CD4-positive, alpha-beta T cell treated with Interleukin-4 for 1 hour (primary cell): ENCODE measurements at places on chromosomes 6 and 20.

GRCh38 chr6:21067521-21067920 is 526.0 kb upstream of the SOX4 start:
- no peak for DNase-seq

- DNase-seq, result no peak
These were observed 38.1 kb upstream of the GCLC start for GRCh38 chr6:53582963-53583362.

DNA sequence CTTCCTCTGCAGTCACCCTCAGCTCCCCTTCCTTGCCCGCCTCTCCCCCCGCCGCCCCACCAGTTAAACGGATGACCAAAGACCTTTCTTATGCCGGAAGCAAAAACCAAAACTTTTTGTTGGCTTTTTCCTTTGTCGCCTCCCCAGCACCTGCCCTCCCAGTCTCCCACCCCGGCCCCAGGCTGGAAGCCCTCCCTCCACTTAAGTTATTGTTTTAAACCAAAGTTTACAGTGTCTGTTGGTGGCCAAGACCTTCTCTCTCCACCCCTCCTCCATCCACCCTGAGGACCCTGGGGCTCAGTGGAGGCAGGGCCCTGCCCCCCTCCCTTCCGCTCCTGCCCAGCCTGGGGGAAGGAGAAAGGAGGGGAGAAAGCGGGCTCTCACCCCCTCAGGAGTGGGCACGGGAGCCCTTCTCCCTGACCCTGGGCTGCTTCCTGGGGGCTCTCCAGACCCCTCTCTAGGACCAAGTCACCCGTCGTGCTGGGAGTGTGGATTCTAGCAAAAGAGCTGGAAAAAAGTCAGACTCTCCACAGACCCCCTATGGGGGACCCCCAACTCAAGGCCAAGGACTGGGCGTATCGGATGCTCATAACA is 38.3 kb upstream of the MDFI start:
- DNase-seq, result no peak

- peak; percentile 62 for DNase-seq
These were observed 19.3 kb downstream of the TOP1 start for GRCh38 chr20:41047975-41048305.

- no peak for DNase-seq
These were observed 393.0 kb upstream of the SLC35B3 start for GRCh38 chr6:8828376-8828775.
